ENCODE measurements at places on chromosomes 5 and 9.

- DNase-seq: no peak
Measured at GRCh38 chr5:128613128-128613527, 75.1 kb upstream of the FBN2 start.

- DNase-seq: peak; percentile 34
Measured at GRCh38 chr5:179836225-179837019, 15.7 kb downstream of the SQSTM1 start.

GRCh38 chr5:158841481-158842276, 258.0 kb downstream of the EBF1 start:
- no peak for DNase-seq

DNA sequence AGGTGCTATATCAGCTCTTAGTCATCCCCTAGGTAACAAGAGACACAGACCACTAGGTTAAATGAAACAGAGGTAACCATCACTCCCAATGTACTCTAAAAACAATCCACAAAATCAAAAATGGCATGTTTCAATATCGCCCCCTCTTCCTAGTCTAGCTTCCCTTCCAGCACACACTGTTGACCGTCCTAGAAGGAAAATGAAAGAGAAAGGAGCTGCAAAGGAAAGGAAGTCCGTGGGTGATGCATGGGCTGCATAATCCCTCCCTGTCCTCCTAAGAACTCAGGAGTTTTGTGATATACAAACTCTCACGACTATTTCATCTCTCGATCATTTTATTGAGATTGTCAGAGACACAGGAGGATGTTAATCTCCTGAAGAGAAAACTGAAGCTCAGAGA, 101.6 kb downstream of the RFK start:
- no peak for DNase-seq

GRCh38 chr5:123813937-123814624, 302.1 kb downstream of the CSNK1G3 start:
- DNase-seq: no peak

GRCh38 chr9:104608336-104608735, 2.9 kb upstream of the OR13C2 start:
- no peak for DNase-seq

DNA sequence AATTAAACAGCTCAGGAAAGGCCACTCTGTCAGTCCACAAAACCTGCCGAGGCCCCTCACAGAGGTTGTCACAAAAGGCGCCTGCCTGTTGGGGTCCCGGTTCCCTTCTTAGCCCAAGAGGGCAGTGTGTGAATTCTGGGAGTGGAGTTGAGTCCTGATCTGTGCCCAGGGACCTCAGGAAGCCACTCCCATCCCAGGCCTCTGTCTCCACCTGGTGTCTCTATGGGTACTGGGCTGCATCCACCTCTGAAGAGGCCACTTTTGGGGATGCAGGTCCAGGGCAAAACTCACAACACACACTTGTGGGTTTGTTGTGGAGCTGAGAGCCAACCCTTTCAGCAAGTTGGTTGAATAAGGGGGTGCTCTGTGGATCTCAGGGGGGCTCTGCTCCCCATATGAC, 74.3 kb upstream of the STXBP1 start:
- no peak for DNase-seq

DNA sequence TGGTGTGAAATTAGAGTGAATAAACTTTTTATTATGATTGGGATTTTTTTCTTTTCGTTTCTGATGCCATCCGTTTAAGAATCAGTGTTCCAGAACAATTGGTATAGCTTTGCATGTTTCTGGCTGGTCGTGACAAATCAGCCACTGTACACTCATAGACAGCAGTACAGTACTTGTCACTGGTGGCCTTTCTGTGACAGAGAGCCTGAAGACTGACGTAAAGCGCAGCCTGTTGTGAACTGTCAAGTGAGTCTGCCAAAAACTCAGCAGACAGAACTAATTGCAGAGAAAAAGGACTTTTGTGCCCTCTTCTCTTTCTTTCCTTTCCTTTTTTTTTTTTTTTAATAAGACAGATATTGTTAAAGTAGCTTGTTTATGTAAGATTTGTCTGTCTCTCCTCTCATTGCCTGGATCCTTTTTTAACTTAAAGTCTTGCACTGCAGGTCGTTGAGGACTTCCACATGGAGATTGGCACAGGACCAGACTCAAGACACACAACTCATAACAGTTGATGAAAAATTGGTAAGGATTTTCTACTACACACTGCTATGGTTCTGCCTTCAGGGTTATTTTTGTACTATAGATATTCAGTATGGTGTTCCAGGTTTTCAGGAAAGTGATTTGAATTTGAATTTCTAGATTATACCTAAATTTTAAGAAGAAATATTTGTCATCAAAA, 42.7 kb downstream of the NDUFS4 start:
- DNase-seq: no peak

- DNase-seq: no peak
Measured at GRCh38 chr9:2758162-2758897, 41.0 kb downstream of the KCNV2 start.

- no peak for DNase-seq
Measured at GRCh38 chr5:156174225-156174624, 152.7 kb upstream of the SGCD start.

- DNase-seq: no peak
Measured at GRCh38 chr9:112571624-112572355, 85.2 kb downstream of the KIAA1958 start.

- DNase-seq: no peak
Measured at GRCh38 chr5:78974011-78974410, 11.1 kb downstream of the ARSB start.

All from stimulated activated naive CD4-positive, alpha-beta T cell (primary cell).